Stimulated activated CD4-positive, alpha-beta T cell treated with anti-CD3 and anti-CD28 coated beads, Interleukin-1b, Interleukin-23, amount 100 ng/mL, for 1 hour (primary cell): ENCODE measurements at places on chromosomes 5 and 9.

DNA sequence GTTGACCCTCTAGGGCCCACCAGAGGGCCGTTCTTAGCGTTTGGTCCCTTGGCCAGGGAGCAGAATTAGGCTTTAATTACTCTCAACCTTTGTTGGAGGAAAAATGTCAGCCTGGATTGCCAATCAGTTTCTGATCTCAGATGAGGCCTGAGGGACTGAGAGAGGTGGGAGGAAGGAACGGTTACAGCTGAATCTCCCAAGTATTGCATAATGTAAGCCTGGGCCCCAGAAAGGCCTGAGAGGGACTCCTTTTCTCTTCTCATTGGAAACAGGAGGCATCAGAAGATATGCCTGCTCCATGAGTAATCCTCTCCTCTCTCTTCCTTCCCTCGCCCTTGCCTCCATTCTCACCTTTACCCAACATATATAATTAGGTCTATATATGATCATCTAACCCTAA is 105.7 kb downstream of the INSYN2B start:
- DNase-seq, result no peak

DNA sequence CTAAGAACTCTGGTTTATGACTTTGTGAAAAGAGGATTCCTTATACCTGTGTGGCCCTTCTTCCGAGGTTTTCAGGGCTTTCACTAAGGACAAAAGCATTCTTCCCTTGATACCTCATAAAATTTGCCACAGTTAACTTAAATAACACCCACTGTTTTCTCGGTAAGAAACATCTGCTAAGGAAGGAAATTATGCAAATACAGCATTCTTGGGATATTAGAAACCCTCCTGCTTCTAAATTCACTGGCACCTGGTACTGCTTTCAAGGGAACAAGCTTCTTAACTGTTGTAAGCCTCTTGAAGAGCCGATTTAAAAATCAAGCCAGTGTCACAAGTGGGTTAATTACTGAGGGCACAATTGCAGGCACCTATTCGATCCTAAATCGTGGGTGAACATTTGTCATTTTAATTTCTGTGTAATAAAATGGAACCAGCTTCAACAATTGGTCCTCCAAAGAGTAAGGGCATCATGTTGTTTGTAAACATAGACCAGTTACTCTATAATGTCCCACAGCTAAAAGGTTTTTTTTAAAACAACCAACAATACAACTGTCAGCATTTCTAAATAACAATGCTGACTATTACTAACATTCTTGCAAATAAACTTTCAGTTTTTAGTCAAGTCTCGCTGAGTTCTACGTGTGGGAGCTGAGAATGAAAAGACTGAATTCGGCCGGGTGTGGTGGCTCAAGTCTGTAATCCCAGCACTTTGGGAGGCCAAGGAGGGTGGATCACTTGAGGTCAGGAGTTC is 26.6 kb downstream of the AK3 start:
- DNase-seq, result no peak

- no peak for DNase-seq
These were observed 49.0 kb upstream of the KDM4C start for GRCh38 chr9:6708732-6709131.

GRCh38 chr5:155936520-155937406 is 390.2 kb upstream of the SGCD start:
- no peak for DNase-seq

DNA sequence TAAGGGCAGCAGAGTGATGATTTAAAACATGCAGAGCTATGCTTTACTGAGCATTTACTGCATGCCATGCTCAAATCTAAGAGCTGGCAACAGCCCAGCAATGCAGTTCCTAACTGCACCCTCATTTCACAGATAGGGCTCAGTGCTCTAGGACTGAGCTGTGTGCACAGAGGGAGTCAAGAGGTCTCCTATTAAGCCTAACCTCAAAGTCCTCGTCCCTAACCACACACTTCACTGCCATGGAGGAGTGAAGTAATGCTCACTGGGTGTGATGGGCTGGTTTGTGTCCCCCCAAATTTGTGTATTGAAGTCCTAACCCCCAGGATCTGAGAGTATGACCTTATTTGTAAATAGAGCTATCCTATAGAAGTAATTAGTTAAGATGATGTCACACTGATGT is 25.9 kb downstream of the BARX1 start:
- no peak for DNase-seq

DNA sequence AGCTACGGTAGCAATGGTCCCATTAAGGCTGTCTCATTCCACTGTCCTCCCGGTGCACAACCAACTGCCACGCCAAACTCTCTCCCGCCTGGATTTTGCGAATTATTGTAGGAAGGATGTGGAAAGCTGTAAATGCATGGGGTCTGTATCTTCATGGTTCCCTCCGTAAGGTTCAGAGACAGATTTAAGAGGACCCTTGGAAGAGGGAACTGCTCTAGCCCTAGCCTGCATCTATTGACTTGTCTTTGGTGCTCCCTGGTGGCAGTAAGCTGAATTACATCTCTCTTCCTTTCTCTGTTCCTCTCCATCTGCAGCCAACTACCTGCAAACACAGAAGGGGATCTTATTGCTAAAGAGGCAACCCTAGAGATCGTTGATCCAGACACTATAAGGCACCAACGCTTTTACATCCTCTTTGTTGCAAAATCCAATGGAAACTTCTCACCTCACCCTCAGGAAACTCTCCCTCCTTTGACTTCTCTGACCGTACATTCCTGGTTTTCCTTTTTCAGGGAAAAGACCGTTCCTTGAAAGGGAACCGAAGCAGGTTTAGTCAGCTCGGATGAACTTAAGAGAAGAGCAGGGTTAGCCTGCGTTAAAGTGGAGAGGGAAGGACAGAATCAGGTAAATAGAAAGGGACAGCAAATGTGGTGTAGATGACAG is 11.9 kb downstream of the CAPSL start:
- DNase-seq, result peak; percentile 39

GRCh38 chr9:107740088-107740980 is 250.8 kb upstream of the KLF4 start:
- DNase-seq, result no peak

- DNase-seq, result no peak
These were observed 98.1 kb upstream of the TUT7 start for GRCh38 chr9:86452201-86452828.

GRCh38 chr5:119445544-119445943 is 6.8 kb upstream of the HSD17B4 start:
- no peak for DNase-seq

DNA sequence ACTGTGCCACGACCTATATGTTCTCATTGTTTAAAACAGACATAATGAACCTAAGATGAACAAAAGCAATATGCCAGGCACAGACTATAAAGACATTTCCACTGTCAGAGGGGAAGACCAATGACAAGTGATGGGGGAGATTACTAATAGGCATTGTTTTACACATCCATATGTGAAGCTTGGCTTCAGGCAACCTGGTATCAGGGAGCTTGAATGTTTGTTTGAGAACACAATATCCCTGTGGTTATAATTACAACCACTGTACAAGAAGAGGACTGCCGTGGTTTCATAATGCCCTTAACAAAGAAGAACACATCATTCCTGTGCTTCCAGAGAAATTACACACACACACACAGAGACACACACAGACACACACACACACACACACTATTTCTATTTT is 385.7 kb downstream of the BNC2 start:
- DNase-seq, result no peak

GRCh38 chr5:149681252-149681651 is 48.9 kb upstream of the PPARGC1B start:
- no peak for DNase-seq

- DNase-seq, result no peak
These were observed 116.1 kb downstream of the SEMA5A start for GRCh38 chr5:9429691-9430215.

DNA sequence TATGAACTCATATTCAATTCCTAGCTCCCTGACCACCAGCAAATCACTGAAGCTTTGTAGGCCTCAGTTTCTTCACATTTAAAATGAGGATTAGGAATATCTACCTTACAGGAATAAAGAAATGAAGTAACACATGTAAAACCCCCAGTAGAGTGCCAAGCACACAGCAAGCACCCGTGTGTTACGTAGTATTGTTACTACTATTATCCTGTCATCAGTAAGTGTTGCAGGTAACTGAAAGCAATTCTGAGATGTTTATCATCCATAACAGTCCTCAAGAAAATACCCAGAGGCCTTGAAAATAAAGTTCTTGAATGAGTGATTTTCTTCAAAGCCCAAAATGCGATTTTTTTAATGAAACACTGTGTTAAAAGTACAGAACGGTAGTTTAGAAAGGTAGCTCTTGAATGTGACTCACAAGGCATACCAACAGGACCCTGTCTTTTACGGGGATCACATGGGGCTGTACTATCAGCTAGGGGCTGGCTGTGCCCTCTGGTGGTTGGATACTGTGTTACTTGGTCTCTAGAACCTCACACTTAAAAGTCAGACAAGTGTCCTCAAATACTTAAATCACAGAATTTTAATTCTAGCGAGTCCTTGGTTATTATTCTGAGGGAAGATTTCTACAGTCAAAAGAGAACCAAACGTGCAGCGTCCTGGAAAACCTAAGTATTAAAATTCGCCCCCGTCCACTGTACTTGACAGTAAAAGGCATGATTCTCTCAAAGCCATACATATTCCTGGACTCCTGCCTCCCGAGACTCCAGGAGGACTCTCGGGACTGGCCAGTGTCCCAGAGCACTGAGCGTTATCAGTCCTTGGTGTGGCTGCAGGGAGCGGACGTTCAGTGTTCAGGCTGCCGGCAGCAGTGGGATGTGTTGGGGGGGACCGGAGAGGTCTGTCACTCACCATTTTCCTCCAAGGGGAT is 725 bp downstream of the NDUFB6 start:
- peak; percentile 18 for DNase-seq

- DNase-seq, result no peak
These were observed 1.8 kb downstream of the TRIM7 start for GRCh38 chr5:181203093-181203711.

- no peak for DNase-seq
These were observed 1.8 kb downstream of the MVB12B start for GRCh38 chr9:126328407-126328806.

DNA sequence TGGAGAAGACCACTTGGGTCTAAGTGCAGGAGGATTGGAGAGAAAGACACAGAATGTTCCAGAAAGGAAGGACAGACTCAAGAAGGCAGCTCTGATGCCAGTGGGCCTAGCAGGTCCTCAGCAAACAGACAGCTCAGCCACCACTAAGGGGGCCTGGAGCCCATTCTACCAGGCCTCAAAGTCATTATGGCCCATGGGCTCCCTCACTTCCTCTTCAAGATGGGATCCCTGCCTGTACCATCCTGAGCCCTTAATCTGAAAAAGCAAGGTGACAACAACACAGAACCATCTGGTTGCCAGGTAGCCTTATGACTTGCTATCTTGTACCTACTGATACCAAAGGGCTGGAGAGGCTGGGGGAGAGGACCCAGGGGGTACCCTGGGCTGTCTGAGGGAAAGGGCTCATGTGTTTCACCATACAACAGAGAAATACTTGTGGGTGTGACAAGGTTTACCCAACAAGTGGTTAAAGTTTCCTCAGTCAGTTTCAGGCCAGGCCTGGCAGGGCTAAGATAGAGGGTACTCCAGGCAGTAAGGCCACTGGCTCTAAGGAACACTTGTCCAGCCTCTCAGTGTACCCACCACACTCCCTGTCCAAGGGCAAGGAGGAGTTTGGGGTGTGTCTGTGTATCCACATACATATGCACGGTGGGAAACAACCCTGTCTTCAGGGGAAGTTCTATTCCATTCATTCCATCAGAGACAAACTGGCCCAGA is 30.7 kb downstream of the TCF7 start:
- no peak for DNase-seq

GRCh38 chr5:14040542-14040941 is 96.1 kb upstream of the DNAH5 start:
- no peak for DNase-seq

- no peak for DNase-seq
These were observed 1.6 kb downstream of the STRBP start for GRCh38 chr9:123266655-123267399.

- no peak for DNase-seq
These were observed 20.1 kb upstream of the MARCHF6 start for GRCh38 chr5:10333154-10334006.

GRCh38 chr9:134195558-134195957 is 31.2 kb upstream of the RNU6ATAC start:
- DNase-seq, result no peak
